ENCODE measurements at places on chromosomes 12 and 14.
A peak's percentile ranks its signal among the peaks of the same experiment; 100 is the strongest.

DNA sequence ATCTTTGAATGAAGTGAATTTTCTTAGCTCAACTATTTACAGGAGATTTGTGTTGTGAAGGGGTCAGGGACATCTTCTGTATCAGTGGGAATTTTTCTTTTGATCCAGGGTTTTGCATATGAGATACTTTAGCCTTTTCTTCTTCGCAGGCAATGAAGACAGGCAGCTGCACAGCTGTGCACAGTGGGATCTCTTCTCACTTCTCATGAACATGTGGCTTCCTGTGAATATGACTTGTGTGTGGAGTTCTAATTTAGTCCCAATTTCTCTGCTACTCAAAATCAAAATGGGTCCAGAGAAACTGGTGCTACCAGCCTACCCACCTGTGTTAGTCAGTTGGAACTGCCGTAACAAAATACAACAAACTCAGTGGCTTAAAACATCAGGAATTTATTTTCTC, 37.8 kb downstream of the ARF6 start:
- no peak for DNase-seq

DNA sequence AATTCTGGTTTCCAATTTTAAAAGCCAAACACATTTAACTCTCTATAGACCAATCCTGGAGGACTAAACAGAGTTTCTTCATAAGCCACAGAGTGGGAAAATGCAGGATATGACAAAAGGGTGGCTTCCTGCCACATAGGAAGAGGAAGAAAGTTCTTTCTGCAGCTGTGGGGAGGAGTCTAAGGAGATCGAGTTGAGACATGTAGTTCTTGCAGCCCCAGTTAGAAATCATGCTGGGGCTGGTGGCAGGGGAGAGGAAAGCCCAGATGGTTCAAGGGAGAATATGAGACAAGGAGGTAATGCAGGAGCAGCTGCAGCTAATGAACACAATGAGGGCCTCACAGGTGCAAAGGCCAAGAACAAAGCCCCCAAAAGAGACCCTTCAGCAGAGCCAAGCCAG, 85.0 kb upstream of the ARID2 start:
- peak; percentile 84 for DNase-seq

- DNase-seq: no peak
Observed at GRCh38 chr12:65263777-65264176, 14.7 kb upstream of the MSRB3 start.

GRCh38 chr14:22545842-22546721, 42.9 kb downstream of the DAD1 start:
- DNase-seq: no peak
